ENCODE measurements at places on chromosomes 4 and X. TPM values are rescaled to one million over a fixed set of nuclear protein-coding genes. Genes with fewer than 3 reads are reported as not detected.

The UGT2B17 gene
- not detected for total RNA-seq

The IKBKG gene
- total RNA-seq, result 13.3 TPM

The DNAJB14 gene
- total RNA-seq, result 33.1 TPM

The SMIM31 gene
- total RNA-seq, result not detected

The RTL5 gene
- 1.1 TPM for total RNA-seq

The SSX1 gene
- not detected for total RNA-seq

The NXF2B gene
- total RNA-seq, result not detected

The HTN1 gene
- total RNA-seq, result not detected

The COQ2 gene
- total RNA-seq, result 15.1 TPM

The IBSP gene
- total RNA-seq, result not detected

The SLC25A53 gene
- 5.3 TPM for total RNA-seq

The DSPP gene
- total RNA-seq, result not detected

GRCh38 chrX:79140731-79141130, 3.8 kb upstream of the GPR174 start:
- DNase-seq, result no peak

DNA sequence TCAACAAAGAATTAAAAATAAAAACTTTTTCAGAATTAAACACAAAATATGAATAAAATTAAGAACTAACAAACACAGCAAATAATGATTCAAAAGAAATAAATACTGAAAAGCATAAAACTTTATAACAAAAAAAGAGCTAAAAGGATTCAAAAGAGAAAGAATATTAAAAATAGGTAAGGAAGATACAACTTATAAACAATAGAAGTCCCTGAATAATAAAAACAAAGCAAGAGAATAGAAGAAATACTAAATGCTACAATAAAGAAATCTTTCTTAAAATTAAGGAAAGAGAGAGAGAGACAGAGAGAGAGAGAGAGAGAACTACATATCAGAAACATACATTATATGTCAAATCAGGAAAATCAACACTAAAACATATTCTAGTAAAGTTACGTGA, 619.9 kb upstream of the SLIT2 start:
- no peak for DNase-seq

- DNase-seq, result no peak
Observed at GRCh38 chrX:51899741-51900140, 6.3 kb downstream of the MAGED1 start.

GRCh38 chrX:110407910-110408545, 49.4 kb downstream of the RTL9 start:
- DNase-seq, result peak; percentile 78

DNA sequence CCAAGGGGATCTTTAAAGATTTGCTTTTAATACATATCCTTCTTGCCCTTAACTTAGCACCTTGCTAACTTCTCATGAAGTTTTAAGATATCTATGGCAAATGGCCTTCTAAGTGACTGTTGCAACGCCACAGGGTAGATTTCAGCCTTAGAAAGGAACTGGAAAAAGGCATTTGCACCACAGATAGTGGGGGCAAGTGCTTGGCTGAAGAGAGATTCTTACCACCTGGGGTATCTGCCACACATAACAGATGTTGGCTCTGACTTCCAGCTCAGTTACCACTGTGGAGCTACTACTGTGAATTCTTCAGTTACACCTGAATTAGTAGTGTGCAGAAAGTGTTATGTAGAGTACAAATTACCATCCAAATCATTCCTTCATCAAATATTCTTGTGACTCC, 302.6 kb downstream of the PPP3CA start:
- DNase-seq, result no peak

DNA sequence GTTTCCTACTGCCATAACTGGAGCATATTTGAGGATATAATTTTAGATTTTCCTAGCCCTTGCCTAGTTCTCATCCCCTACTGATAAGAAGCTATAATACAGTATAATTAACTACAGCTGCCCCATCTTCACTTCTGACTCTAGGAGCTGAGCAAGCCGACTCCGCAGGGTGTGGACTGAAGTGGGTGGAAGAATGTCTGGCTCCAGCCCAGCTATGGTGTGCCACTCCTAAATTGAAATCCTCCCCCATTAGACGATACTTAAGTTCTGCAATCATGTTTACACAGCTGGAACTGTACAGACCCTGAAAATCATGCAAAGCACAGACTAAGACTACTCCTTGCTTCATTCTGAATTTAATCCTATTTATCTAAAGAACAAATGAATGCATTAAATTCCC, 93.1 kb downstream of the PCDH19 start:
- DNase-seq, result no peak

- no peak for DNase-seq
Observed at GRCh38 chr4:78509043-78509442, 42.5 kb upstream of the ANXA3 start.

- no peak for DNase-seq
Observed at GRCh38 chrX:12223650-12224049, 85.4 kb downstream of the FRMPD4 start.

DNA sequence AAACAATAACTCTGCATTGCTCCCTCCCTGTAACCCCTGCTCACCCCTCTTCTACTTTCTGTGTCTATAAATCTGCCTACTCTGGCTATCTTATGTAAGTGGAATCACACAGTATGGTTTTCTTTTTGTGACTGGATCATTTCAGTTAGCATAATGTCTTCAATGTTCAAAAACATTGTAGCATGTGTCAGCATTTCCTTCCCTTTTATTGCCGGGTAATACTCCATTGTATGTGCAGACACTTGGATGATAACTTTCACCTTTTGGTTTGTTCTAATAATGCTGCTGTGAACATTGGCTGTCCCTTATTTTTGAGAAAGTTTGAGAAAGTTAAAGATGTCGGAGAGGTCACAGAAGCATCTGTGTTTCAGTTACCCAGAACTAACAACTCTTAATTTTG, 60.6 kb upstream of the TLR2 start:
- DNase-seq, result no peak

- DNase-seq, result no peak
Observed at GRCh38 chr4:7323461-7323871, 111.3 kb downstream of the PSAPL1 start.

DNA sequence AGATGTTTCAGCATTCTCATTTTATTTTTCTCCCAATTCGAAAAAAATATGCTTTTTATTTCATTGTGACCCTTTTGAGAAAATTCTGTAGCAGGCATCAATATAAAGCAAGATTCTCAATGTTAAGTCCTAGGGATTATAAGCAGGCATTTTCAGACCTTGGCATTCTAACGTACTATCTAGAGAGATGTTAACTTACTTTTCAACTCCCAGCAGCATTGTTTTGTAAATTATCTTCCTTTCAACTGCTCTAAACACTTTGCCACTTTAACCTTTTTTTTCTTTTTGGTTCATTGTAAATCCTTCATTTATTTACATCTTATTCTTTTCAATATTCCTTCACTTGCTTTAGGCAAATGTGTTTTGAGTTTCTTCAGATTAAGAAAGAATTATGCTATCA, 333.2 kb downstream of the ARHGAP24 start:
- no peak for DNase-seq

GRCh38 chr4:183390374-183390773, 54.1 kb upstream of the CDKN2AIP start:
- no peak for DNase-seq

- DNase-seq, result no peak
Observed at GRCh38 chrX:109623997-109624396, 975 bp downstream of the KCNE5 start.

- DNase-seq, result peak; percentile 1
Observed at GRCh38 chr4:90852237-90852636, 725.0 kb downstream of the CCSER1 start.

DNA sequence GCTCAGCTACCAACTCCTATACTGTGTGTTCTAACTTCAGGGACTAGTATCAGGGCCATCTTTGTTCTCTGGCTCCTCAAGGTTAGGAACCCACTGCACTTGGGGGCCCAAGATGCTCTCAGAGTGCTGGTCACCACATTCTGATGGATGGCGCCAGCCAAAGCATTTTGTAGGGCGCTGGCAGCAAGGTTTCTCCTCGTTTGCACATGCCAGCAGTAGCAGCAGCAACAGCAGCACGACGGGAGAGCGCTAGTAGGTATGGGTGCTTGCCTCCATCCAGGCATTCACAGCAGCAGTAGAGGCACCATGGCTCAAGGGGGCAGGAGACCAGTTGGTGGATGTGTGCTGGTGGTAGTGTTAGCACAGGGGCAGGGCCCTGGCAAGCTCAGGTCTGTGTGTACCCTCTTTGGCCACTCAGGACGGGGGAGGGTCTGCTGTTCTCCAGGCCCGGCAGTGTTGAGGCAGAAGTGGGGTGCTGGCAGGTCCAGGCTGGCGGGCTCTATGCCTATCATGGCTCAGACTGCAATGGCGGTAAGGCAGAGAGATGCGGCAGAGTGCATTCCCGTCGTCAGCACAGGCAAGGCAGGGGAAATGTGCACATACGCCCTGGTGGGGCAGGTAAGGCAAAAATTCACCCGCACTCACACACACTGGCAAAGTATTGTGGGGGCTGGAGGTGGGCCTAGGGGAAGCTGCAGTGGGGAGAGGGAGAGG, 56.6 kb downstream of the SERPINA7 start:
- no peak for DNase-seq

GRCh38 chrX:14738643-14739042, 134.2 kb downstream of the FANCB start:
- no peak for DNase-seq

DNA sequence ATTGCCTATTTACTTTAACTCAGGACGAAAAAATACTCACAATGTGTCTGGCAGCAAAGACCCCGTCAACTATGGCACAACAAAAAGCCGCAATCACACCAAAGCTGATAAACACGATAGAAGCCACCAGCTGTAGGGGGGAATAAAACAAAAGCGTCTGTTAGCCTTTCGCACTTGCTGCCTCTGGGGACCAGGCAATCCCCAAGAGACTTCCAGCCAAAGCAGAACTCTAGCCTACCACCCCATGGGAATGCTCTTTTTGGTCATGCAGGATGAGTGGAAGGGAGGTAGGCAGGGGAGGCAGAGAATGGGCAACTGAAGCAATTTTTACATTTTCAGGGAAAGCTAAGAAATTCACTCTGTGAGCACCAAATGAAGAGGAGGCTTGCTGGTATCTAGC, 20.1 kb downstream of the TMEM255A start:
- no peak for DNase-seq

DNA sequence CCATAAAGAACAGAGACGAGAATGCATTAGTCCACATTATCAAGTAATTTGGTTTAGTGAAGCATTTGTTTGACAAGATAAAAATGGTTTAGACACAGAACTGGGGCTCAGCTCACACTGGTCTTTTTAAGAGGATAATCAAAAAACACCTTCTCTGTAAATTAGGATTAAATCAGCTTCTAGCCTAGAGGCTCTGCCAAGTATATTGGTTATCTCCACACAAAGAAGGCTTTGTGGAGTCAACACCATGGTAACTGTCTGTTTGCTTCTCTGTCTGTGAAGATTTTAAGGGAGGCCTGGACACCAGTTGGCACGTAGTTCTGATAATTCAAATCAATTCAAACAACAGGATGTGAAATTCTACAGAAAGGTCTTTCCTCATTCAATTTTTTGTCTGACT, 687.0 kb downstream of the DMD start:
- no peak for DNase-seq

DNA sequence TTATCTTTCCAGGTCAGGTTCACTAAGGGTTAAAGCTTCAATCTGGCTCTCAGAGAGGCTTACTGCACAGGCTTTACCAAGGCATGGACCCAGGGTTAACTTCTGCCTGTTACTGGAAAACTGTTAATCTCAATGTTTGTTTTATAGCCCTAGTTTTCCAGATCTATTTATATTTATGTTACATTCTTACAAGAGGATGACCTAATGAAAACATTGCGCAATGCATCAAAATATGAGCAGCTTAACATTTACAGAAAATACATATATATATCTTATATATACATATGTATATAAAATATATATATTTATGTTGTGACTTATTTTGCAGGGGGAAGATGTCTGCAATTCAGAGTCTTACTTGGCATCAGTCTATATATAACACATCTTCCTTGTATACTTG, 112.3 kb downstream of the PCDH19 start:
- DNase-seq, result no peak

- DNase-seq, result no peak
Observed at GRCh38 chrX:96704629-96705028, 20.0 kb downstream of the DIAPH2 start.
